AG04450 (cell line): ENCODE measurements at places on chromosomes 6 and 20.

GRCh38 chr6:43517505-43518357 lies 842 bp downstream of the POLR1C start:
- DNase-seq, result no peak

GRCh38 chr6:12479881-12480280 lies 189.7 kb downstream of the EDN1 start:
- no peak for DNase-seq

GRCh38 chr6:39905640-39905975 lies 28.7 kb downstream of the MOCS1 start:
- DNase-seq, result no peak

- no peak for DNase-seq
Measured at GRCh38 chr20:18188434-18188833, 50.8 kb downstream of the KAT14 start.

- DNase-seq, result no peak
Measured at GRCh38 chr20:19495905-19496703, 262.0 kb upstream of the RIN2 start.

- DNase-seq, result no peak
Measured at GRCh38 chr6:112717401-112717800, 370.3 kb downstream of the RFPL4B start.

DNA sequence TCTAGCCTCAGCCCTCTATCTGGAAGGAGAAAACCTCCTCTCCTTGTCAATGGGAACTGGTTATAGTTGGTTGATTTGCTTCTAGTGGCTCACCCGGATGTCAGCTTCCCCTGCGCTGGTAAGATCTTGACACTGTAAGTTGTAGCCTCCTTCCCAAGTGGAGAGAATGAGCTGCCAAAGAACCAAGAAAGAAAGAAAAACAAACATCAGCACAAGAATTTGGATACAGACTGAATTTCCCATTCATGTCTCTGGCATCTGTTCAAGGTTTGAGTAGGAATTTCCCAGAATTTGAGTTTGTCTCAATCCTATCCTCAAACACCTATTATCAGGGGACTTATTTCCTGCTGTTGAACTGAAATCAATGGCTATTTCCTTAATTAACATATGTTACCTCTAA lies 44.1 kb downstream of the ELOVL2 start:
- DNase-seq, result peak; percentile 42

GRCh38 chr6:148969603-148970061 lies 222.8 kb downstream of the UST start:
- peak; percentile 86 for DNase-seq

DNA sequence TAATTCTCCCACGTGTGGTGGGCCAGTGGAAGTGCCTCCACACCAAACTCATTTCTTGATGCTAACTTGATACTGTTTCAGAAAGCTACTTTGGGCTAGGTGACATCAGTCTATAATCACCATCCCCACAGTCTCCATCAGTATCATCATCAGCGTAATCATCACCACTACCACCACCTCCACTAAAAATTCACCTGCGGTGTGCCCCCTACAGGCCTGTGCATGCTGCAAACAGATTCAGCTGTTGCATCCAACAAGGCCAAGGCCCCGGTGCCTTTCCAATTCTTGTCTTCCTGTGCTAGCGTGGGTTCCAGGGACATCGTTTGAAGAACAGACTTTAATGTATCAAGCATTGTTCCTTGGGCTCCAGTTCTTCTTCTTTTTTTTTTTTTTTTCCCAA lies 201.3 kb upstream of the EXOC2 start:
- no peak for DNase-seq

DNA sequence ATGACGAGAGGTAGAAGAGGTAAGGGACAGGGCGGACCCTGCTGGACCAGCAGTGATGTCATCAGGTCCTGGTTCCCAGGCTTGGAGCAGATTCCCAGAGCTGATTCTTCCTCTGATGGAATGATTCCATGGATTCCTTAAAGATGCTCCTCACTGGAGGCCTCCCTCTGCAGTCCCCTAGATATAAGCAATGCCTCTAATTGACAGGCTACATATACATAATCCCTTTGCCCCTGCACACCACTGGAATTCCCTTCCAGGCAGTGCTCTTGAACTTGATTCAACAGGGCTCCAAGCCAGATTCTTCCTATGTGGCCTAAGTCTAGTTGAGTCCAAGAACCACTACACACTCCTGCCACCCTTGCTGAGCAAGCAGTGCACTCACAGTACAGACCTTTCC lies 52.3 kb upstream of the L3MBTL3 start:
- DNase-seq, result peak; percentile 1

DNA sequence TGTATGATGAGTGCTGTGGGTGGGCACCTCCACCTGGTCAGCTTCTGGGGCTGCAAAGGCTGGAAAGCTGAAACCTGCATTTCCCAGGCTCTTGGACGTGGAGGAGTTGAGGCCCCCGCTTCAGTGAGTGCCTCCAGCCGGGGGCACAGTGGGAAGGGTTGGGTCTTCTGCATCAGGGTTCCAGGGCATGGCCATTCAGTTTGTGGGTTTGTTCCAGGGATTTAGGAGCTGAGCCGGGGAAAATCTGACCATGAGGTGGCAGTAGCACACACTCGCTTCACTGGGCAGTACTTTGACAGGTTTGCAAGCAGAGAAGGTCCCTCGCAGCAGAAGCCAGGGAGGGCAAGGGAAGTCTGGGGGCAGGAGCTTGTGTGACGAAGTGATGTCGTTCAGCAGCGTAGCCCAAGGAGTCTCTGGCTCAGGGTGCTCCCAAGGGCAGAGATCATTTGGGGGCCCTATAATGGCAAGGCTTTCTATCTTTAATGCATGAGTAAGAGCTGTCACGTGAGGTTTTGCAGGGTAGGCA lies 69.5 kb upstream of the SULF2 start:
- peak; percentile 7 for DNase-seq
